Amniotic epithelial cell (primary cell): ENCODE measurements at places on chromosomes 16 and 17.

DNA sequence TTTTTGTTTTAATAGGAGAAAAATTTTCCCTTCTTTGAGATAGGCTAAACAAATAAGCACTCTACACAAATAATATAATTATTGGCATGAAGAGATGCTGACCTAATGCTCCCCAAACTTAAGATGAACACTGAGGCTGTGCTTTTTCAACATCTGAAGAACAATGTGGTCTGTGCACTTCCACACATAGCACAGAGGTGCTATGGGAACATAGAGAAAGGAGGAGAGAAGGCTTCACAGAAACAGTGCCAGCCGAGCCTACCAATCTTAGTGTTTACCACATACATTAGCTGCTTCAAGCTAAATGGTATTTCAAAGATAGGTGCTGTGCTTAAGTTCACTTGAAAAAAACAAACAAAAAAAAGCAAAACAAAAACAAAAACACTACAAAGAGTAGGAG is 72.4 kb downstream of the MYH10 start:
- DNase-seq: no peak

- peak; percentile 77 for DNase-seq
These were observed 37.2 kb upstream of the ADGRG1 start for GRCh38 chr16:57591086-57591869.

DNA sequence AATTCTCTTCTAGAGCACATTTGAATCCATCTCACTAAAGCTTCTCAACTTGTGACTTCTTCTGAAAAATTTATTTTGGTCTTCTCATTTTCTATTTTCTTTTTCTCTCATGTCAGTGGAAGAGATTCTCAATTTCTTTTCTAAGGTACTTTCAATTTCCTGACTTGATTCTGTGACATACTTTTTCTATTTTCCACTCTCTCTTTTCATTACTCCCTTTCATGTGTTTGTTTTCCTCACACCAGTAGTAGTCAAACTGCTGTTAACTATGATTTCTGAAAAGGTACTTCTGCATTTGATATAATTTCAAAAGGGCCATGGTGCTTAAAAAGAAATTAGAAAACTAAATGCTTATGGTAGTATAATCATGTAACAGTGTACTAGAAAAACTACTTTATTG is 41.9 kb downstream of the NFAT5 start:
- DNase-seq: no peak

GRCh38 chr17:43718544-43718943 is 40.0 kb downstream of the SOST start:
- no peak for DNase-seq

DNA sequence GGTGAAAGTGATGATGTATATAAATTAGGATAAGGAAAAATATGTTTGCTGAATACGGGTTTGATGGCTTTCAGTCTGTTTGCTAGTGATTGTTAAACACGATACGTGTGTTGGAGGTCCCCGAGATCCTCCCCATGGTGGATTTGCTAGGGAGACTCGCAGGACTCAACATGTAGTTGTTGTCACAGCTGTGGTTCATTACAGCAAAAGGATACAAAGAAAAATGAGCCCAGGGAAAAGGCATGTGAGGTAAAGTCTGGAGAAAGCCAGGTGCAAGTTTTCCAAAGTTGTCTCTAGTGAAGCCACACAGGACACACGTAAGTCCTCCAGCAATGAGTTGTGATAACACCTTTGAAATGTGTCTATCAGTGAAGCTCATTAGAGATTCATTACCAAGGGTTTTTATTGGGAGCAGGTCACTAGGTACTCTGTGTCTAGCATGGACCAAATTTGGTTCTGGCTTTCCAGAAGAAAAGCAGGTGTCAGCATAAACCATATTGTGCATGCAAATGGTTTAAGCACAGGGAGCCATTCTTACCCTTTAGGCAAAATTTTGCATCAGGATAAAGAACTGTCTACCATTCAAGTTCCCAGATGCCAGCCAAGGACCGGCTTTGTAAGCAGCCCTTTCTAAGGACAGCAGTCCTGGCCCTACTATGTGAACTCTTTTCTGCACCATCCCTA is 215.2 kb upstream of the WSCD1 start:
- DNase-seq: no peak

DNA sequence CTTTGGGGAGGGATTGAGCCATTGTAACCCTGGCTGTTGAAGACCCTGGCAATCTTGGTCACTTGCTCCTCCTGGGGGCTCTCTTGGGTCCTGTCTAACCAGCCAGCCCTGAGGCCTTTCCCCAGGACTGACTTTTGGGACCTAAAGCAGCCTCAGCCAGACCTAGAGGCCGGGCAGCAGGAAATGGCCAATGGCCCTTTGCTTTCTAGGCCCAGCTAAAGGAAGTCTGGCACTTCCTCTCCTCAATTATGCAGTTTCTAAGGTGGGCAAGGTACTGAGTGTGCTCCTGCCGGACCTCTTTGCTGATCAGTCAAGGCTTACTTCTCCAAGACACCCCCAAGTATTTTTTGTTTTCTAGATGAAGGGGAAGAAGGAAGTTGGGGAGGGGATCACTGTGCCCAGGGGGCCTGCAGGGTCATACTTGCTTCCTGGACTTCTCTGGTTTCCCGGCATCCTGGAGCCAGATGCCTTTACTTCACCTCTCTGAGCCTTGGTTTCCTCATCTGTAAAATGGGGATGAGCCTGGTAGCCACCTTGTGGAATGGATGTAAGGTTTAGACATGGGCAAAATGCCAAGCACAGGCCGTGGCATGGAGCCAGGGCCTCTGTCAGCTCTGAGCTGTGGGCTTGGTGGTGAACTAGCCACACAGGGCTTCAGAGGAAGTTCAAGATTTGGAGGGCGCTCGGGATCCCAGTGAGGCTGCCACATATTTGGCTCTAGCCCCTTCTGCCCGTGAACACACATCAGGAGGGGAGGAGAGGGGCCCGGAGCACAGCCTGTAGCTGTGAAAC is 8.6 kb downstream of the CX3CL1 start:
- peak; percentile 19 for DNase-seq

GRCh38 chr16:73304008-73304774 is 256.3 kb upstream of the ZFHX3 start:
- no peak for DNase-seq

GRCh38 chr17:13222975-13223374 is 205.1 kb upstream of the ELAC2 start:
- DNase-seq: no peak

DNA sequence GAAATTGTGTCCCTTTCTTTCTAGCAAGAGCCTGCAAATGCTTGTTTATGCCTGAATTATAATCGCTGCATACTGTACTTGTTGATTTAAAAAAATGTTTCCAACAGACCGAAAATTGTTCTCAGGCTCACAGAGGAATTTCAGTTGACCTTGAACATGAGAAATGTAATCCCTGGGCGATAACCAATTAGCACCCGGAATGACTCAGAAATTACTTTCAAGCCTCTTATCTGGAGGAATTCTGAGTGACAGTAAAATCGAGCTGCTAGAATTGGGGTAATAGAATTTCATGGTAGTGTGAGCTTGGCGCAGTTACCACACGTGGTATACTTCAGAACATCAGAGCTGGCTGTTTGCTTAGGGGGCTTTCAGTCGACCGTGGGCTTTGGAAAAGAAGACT is 139.1 kb upstream of the CACNG3 start:
- no peak for DNase-seq

GRCh38 chr16:84369938-84370627 is 1.7 kb downstream of the ATP2C2 start:
- DNase-seq: no peak

DNA sequence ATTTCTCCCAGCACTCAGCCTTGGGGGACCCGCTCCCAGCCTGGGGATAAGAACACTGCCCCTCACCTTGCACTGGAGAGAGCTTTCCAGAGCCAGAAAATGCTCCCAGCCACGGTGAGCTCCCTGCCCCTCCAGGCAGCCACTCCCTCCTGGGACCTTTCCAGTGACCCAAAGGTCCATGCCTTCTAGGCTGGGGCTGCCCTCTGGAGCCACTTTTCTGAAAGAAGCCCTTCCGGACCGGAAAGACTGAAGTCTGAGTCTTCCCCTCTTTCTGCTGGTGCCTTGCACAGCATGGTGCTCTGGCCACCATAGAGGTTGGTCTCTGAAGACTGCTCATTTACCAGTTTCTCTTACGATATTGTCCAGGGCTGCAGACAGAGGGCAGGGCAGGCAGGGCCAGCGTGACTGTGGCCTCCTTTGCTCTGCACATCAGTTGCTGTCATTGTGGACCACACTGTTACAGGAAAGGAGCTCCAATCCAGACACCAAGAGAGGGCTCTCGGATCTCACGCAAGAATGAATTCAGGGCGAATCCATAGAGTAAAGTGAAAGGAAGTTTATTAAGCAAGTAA is 7.1 kb upstream of the ABCC12 start:
- DNase-seq: no peak

GRCh38 chr16:74307383-74307782 is 10.8 kb downstream of the PSMD7 start:
- DNase-seq: no peak
